Activated T-cell treated with anti-CD3 and anti-CD28 coated beads for 24 hours (primary cell): ENCODE measurements at places on chromosomes 6 and 20.

- no peak for DNase-seq
These were observed 108.9 kb upstream of the SNX9 start for GRCh38 chr6:157714153-157714490.

- DNase-seq, result no peak
These were observed 508.7 kb upstream of the ZNF337 start for GRCh38 chr20:26205350-26205749.

- DNase-seq, result no peak
These were observed 706.9 kb downstream of the PTPRT start for GRCh38 chr20:42482808-42483207.

DNA sequence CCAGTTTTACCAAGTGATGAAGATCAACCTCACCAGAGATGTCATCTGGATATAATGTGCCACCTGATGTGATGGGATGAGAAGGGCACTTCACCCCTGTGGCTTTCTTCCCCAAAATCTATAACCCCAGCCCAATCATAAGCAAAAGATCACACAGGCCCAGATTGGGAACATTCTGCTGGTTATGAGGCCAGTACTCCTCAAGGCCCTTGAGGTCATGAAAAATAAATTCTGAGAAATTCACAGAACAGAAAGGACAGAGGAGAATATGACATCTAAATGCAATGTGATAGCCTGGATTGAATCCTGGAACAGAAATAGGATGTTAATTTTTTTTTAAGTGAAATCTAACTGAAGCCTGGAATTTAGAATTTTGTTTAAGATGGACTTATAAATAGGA lies 243.5 kb downstream of the CBLN4 start:
- no peak for DNase-seq

DNA sequence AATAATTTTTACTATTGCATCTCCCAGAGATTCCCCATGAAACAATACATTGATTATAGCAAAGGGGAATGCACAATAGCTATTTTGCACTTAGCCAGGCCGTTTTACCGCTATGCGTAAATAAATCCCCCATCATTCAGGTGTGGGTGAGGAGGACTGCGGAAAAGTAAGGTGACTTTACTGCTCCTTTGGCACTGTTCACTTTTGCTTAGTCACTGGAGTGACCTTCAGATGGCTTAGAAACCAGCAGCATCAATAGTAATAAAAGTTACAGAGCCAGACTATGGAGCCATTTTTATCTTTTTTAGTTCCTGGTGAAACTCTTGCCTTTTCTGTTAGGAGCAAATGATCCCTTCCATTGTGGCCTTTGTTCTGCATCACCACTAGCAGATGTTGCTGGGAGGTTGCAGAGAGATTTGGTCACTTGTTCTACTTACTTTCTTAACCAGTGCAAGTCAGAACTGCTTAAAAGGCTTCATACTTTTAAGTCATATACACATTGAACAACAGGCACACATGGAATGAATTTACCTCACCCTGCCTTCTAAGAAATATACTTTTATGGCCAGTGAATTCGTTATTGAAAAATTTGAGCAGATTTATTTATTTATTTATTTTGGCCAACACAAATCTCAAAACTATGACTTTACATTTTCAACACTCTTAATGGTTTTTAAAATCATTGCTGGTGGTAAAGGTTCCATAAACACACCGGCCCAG lies 12.1 kb upstream of the BTBD3 start:
- DNase-seq, result no peak

- DNase-seq, result no peak
These were observed 57.1 kb downstream of the AGPAT4 start for GRCh38 chr6:161216616-161217205.

- no peak for DNase-seq
These were observed 51.3 kb upstream of the REV3L start for GRCh38 chr6:111534231-111534751.

DNA sequence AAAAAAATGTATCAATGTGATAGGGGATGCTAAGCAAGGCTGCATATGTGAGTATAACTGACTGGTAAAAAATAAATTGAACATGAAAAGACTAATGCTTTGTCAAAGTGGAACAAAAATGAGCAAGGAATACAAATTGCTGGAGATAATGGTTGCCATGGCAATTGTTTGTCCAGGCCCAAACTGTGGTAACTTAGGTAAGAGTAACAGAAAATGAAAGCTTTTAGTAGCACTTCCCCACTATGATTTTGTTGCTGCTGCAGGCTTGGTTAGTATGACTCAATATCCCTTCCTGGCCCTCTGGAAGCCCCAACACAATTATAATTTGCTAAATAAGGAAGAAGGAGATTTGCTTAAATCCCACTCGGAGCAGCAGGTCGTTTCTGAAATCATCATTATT lies 577.1 kb downstream of the DOK5 start:
- DNase-seq, result no peak

DNA sequence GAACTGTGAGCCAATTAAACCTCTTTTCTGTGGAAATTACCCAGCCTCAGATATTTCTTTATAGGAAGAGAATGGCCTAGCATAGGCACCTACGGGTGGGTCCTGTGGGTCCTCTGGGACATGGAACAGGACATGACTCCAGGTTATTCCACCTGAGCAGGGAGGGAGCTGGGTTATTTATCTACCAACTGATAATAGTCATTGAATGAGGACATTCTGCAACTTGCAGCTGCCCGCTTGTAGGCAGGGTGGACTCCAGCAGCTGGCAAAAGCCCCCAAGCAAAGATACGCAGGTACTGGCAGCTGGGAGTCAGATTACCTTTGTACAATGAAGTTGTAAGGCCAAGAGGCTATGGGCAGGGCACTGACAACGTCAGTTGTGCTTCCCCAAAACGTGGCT lies 1.4 kb upstream of the BANF2 start:
- no peak for DNase-seq

GRCh38 chr6:157272866-157273755 lies 50.2 kb downstream of the TMEM242 start:
- no peak for DNase-seq

- no peak for DNase-seq
These were observed 39.9 kb downstream of the RCAN2 start for GRCh38 chr6:46451343-46451742.

DNA sequence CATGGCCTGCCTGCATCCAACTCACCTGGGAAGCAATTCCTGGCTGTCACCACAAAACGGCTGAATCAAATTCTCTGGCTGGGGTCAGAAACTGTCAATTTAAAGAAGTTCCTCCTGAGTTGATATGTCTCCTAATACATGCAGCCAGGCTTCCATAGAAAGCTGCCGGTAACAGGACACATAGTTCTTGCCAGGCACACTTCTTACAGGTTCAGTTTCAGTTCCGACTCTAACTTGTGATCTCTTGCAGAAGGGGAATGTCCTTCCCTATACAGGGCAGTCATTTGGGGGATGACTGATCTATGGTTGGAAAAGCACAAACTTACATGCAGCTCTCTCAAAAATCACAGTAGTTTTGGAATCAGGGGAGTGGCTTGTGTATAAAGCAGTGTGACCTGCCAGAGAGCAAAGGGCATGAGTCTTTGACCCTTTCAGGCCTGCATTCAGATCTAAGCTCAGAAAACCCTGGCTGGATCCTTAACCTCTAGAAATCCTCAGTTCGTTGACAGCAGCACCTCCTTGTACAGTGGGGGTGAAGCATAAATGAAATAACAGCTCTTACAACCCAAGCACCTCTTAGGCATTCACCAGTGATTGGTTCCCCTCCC lies 195.6 kb downstream of the SCP2D1 start:
- no peak for DNase-seq

- no peak for DNase-seq
These were observed 231.9 kb downstream of the PKHD1 start for GRCh38 chr6:51855310-51856082.

DNA sequence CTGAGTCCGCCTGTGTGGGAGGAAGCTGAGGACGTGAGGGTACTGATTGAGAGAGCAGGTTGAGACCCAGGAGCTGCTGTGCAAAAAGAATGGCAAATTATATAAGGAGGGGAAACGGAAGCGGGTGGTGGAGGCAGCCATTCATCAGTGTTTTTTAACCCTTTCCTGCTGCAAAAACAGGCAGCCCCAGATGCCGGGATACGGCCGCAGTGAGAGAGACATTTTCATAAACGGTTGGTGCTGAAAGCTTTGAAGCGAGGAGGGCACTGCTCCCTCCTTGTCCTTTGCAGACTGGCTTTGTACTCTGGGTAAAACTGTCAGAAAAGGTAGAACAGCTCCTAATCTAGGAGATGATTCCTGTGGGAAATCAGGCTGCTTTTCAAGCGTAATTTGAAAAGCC lies 56.4 kb downstream of the TTI1 start:
- no peak for DNase-seq

GRCh38 chr6:72969666-72970065 lies 255.6 kb downstream of the KHDC1L start:
- DNase-seq, result no peak

DNA sequence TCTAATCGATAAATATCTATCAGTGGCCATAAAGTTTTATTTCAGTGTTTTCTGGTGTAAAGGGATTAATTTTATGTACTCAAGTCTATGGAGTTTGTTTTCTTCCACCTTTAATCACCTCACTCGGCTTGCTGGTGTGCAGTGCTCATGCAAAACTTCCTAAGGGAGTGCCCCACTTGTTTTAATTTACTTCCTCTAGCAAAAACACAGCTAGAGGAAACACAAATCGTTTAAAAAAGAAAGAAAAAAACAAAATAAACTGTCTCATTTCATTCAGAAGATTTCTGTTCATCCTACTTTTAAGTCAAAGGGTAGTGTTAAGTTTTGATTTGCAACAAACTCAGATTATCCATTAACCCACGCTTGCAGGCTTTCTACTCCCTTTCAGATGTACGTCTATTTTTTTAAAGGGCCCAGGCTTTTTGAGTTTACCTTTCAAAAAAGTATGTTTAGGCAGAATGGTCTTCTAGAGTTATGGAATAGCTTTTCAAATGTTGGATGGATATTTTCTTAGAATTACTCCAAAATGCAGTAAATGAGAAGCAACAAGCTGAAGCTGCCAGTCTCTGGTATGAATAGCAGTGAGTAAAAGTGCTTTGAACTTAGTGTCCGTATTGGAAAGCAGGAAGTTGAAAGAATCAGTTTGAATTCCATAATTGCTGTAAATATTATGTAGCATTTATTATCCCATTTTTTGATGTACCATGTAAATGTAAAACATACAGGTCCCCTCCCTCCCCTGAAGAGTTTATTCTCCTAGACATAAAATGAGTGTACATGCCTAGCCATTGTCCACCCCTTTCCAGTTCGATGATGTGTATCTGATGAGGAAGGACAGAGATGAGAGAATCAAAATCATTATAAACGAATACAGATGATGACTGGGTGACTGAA lies 113.3 kb downstream of the SLC16A10 start:
- no peak for DNase-seq

DNA sequence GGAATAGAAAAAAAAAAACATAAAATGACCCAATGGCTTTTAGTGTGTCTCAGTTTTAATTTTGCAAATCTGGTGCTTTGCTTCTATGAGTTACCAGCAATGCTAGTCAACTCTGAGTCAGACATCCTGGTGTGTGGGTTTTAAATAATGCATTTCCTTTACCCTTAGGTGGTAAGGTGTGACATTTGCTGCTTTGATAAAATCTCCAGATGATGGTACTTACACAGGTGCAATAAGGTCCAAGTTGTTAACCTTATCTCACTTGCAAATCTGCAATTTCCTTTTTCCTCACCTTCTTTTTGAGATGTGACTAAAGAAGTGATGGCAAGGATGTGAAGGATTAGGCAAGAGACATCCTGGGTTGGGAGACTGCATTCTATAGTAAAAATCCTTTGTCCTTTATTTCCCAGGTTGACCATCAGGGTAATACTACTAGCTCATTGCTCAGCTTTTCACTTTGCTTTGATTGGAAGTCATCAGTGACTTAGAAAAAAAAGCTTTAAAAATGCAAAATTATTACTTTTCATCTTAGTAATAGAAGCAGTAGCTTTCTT lies 818.5 kb upstream of the FLRT3 start:
- DNase-seq, result no peak

- no peak for DNase-seq
These were observed 413.2 kb upstream of the GJE1 start for GRCh38 chr6:141719476-141719875.

DNA sequence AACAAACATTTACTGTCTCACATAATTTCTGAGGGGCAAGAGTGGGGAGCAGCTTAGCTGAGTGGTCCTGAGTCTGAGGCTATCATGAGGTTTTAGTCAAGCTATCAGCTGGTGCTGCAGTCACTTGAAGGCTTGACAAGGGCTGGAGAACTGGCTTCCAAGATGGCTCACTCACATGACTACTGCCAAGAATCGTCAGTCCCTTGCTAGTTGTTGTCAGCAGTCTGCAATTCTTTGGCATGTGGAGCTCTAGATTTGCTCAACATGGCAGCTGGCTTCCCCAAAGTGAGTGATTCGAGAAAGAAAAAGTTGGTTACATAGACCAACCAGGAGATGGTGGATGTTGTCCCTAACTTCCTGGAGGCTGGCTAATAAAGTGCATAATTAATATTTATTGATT lies 2.8 kb upstream of the LRRC1 start:
- DNase-seq, result no peak

DNA sequence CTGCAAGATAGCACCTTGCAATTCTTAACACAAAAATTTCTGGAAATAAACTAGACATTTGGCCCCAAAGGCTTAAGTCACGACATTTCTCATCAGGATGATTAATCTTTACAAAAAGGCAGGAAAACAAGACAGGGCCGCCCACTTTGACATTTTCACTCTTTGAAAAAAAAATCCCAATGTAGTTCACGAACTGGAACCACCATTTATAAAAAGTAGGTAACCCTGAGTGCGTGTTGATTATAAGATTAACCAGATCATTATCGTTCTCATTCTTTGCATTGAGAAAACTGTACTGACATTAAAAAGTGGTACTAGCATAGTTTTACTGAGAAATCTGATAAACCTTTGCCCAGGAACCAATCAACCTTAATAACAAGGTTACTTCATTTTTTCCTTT lies 108.8 kb downstream of the HUS1B start:
- no peak for DNase-seq

GRCh38 chr6:36979347-36979742 lies 6.7 kb downstream of the MTCH1 start:
- no peak for DNase-seq

- no peak for DNase-seq
These were observed 149.8 kb downstream of the SYCP2 start for GRCh38 chr20:59783641-59784010.

DNA sequence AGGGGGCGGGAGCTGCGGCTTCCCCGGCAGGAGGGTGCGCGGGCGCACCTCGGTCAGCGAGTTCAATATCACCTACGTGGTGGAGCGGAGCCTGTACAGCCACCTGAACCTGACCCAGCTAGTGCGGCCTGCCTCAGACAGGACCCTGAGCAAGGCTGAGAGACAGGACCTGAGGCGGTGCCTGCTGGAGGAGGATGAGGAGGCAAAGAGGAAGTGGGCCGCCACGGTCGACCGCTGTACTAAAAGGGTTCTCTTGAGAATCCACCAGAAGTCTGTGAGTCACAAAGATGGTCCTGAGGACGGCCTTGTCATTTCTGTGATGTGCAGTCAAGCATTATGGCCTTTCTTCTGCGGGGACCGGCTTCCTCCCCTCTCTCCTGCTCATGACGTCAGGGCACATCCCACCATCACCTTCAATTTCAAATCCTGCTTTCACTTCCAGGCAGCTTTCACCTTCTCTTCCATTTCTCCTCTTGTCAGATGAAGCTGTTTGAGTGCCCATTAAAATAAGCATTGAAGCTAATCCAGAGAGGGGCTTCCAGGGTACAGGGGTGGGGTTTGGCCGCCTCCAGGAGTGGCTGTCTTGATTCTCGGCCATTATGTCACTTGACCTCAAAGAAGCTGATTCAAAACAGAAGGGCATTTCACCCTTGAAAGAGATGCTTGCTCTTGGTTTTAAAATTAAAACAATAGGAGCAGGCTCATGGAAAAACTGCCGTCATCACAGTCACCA lies 177.6 kb downstream of the SASH1 start:
- no peak for DNase-seq

- DNase-seq, result no peak
These were observed 28.3 kb downstream of the METTL24 start for GRCh38 chr6:110329714-110330436.

- no peak for DNase-seq
These were observed 103.4 kb upstream of the CDYL start for GRCh38 chr6:4672772-4673171.
